A549 treated with CORT108297 at 1 μM for 4 hours (cell line): ENCODE measurements at places on chromosomes 2 and 18. TPM values are rescaled to one million over a fixed set of nuclear protein-coding genes. Genes with fewer than 3 reads are reported as not detected.

The ABCB11 gene
- 0.01 to 0.02 TPM (median 0.02 TPM) in 5 replicates for total RNA-seq

The KCNK3 gene
- 0.53 to 1.2 TPM (median 1.0 TPM) in 5 replicates for total RNA-seq

The OSR1 gene
- total RNA-seq, result 5.0 to 8.9 TPM (median 6.1 TPM) in 5 replicates

The HS6ST1 gene
- 9.7 to 13.9 TPM (median 12.6 TPM) in 5 replicates for total RNA-seq

The LOXL3 gene
- total RNA-seq, result 0.22 to 0.37 TPM (median 0.33 TPM) in 5 replicates

The COQ10B gene
- 17.0 to 21.5 TPM (median 19.2 TPM) in 5 replicates for total RNA-seq

The OTOS gene
- total RNA-seq, result 0.19 TPM in 1 of 5 replicates, not detected in the others
